ENCODE measurements at places on chromosomes 6 and 20.

GRCh38 chr6:98831057-98831958 is 3.1 kb upstream of the POU3F2 start:
- DNase-seq: no peak

GRCh38 chr6:110097443-110097842 is 82.0 kb downstream of the WASF1 start:
- DNase-seq: no peak

- no peak for DNase-seq
Measured at GRCh38 chr6:44267252-44267651, 1.9 kb upstream of the NFKBIE start.

GRCh38 chr20:9514072-9514460 is 324 bp upstream of the LAMP5 start:
- no peak for DNase-seq

GRCh38 chr6:151699719-151700118 is 107.8 kb upstream of the ESR1 start:
- no peak for DNase-seq

DNA sequence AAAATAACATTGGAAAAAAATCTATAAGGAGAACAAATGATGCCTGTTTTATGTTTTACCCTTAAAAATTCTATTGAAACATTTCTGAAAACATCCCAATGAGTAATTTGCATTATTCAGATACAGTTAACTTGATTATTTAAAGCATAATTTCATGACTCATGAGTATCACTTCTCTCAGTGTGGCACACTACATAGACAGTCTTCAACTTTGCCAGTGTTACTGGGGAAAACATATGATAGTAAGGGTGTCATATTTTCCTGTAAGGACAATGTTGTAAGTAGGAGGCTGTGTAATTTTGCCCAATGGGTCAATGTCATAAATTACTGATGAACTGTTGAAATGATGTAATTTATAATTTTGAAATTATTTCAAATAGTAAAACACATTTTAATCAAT is 125.5 kb downstream of the PHACTR1 start:
- DNase-seq: no peak

DNA sequence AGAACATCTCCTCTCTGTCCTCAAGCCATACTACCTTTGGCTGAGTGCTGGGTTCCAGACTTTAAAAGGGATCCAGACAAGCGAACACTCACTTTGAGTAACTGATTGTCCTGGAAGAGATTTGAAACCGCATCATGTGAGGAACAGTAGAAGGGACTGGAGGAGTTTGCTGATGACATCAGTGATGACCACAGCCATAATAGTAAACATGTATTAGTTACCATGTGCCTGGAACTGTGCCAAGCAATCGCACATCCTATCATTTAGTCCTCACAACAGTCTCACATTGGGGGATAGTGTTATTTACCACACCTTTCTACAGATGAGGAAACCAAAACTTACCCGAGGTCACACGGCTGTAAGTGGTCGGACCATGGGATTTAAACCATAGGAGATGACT is 39.8 kb downstream of the ARMC2 start:
- DNase-seq: no peak

DNA sequence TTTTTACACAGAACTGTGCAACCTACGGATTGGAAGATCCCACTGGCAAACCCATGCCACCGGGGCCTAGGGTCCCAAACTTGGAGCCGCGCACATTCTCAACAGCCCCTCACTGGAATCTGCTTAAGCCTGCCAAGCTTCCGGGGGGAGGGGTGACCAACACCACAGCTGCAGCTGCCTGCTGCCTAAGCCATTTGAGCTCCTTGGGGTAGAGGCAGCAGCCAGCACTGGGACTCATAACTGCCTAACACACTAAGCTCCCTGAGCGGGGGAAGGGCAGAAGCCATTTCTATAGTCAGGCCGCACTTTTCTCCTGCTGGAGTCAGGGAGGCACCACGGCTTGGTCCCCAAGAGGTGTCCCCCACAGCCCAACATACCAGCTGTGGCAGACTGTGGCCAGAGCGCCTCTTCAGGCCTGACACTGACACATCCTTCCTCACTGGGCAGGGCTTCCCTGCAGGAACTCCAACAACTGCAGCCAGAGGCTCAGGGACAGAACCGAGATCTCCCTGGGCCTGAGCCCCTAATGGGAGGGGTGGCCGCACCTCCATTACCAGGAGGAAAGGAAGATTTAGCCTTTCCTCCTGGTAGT is 270.3 kb upstream of the ECI2 start:
- DNase-seq: no peak

DNA sequence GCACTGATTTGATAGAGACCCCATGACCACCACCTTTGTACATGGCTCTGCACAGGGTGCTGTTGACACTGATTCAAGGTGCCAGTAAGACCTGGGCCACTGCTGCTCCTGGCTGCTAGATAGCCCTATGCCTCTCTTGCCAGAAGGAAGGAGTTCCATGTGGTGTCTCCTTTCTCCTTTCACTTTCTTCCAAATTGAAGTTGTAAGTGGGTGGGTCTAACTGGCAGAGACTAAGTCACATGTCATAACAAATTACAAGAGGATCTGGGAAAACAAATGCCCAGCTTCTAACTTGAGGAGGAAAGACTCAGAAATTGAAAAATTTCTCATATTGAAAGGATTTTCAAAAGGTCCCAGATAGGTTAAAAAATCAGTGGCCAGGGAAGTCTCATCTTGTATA is 116.8 kb downstream of the TFAP2B start:
- no peak for DNase-seq

- DNase-seq: no peak
Measured at GRCh38 chr20:24957326-24958016, 8.4 kb downstream of the CST7 start.

- DNase-seq: no peak
Measured at GRCh38 chr20:23601715-23602114, 4.0 kb downstream of the CST9 start.

DNA sequence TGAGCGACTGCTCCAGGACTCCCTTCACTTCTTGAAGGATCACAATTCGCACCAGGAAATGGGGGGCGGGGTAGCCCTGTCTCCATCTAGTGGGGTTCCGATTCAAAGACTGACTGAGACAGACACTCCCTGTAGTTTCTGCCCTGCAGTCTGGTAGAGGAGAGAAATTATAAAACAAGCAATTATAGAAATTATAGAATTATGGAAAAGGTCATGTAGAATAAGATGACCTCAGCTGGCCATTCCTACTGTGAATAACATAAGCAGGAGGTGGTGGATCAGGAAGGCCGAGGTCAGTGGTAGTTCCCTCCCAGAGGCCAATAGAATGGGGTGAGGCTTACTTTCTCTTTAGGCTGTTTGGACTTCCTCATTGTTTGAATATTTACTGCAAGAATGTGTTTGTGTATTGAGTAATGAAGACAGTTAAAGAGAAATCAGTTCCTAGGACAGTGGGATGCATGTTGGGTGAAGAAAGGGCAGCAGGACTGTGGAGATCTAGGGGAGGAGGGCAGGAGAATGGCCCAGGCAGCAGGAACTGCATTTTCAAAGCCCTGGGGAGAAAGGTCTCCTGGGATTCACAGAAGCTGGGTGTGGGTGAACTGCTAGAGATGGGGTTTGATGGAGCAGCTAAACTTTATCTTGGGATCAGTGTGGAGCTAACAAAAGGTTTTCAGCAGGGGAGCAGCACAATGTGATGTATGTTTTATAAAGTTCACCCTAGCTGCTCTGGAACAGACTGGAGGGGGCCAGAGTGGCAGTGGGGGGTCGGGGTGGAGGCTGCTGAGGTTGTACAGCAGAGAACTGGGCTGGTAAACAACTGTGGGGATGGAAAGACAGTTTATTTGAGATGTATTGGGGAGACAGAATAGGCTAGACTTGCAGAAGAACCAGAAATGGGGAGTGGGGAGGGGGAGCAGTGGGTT is 2.1 kb downstream of the ZNF341 start:
- DNase-seq: peak; percentile 66

GRCh38 chr20:22921595-22922421 is 113.3 kb upstream of the SSTR4 start:
- peak; percentile 68 for DNase-seq

- no peak for DNase-seq
Measured at GRCh38 chr6:42028234-42029061, 21.9 kb upstream of the TAF8 start.

DNA sequence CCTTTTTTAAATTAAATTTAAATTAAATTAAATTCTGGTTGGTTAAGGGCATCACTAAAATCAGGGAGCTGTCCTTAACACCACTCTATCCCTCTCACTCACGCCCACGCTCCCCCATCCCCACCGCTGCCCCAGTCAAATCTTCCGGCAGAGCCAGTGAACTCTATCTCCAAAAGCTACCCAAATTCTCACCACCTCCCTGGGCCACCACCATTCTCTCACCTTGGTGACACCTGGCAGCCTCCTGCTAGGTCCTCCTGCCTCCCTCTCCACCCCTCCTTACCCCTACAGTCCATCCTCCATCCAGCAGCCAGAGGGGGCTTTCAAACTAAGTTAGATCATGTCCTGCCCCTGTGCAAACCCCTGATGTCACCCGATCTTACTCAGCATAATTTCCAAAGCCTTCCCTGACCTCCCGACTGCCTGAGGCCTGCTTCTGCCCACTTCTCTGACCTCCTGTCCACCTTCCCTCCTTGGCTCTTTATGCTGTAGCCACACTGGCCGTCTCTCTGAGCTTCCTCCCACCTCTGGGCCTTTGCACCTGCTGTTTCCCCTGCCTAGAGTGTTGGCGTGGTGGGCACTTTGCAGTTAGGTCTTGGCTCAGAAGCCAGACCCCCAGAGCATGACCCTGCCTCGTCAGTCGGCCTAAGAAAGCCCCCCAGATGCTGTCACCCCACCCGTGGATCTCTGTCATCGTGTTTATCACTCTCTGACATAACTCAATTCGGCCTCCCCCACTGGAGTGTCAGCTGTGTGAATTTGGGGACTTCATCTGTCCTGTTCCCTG is 24.7 kb downstream of the PTGIS start:
- DNase-seq: no peak

- no peak for DNase-seq
Measured at GRCh38 chr6:47234266-47234933, 75.3 kb downstream of the TNFRSF21 start.

DNA sequence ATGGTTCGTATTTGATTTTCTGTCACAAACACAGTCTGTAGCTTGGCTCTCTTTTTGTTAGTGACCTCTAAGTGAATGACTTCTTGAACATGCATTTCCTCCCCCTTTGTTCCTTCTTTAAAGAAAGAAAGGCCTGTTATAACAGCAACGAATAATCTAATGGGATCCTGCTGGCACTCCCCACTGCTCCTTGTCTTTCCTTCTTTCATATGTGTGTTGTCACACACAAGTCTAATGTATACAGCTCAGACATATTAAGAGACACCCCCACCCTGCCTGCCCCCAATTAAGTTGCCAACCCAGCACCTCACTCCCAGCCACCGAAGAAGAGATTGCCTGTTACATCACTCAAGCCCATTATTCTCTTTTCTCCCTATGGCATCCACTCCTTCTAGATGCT is 4.9 kb upstream of the SAMD5 start:
- DNase-seq: no peak

GRCh38 chr6:16731478-16732051 is 29.7 kb downstream of the ATXN1 start:
- no peak for DNase-seq

GRCh38 chr6:77535172-77535571 is 71.9 kb upstream of the HTR1B start:
- DNase-seq: no peak

GRCh38 chr6:163808871-163809270 is 394.4 kb downstream of the QKI start:
- DNase-seq: no peak

DNA sequence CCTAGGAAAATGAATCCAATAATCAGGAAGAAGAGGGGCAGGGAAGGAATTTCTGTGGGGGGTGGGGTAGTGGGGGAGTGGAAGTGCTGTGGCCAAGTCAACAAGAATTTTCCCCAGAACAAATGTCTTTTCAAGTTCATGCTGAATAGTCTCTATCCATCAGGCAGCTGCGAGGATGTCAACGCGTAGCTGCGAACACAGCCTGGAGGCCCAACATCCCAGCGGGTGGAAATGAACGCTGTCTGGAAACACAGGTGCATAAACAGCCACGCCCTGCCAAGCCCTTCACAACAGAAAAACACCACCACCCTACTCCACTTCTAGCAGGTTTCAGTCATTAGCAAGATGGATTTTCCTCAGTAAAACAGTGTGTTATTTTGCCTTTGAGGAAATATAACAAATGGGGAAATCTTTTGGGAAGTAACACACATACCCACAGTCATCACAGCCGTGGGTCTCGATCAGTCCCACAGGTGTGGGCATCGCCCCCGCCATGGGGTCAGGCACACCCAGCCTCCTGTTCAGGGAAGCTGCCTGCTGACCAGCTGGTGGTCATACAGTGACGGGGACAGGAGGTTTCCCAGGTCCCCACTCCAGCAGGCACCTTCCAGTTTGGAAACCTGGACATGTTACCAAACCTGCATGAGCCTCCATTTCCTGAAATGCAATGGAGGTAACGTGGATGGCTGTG is 112.1 kb upstream of the THBS2 start:
- DNase-seq: no peak

DNA sequence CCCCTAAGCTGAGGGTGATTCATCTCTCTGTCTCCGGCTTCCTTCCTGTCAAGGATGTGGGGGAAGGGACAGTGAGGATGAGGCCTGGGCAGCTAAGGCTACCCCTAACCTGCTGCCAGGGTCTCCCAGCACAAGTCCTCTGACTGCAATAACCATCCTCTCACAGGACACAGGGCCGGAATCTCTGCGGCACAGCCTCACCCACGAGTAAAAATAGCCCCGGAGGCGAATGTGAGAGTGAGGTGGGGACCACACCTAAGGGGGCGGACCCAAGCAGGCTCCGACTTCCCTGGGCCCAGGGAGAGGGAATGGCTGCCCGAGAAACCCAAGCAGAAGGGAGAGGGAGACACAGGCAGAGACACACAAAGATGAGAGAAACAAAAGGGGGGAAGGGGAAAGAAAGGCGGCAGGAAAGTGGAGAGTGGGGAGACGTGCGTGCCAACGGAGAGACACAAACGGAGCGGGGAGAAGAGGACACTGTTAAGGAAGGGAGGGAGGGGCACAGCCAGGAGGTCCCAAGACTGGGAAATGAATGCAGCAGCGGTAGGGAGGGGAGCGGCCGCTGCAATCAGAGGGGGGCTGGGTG is 1.4 kb downstream of the CLIC1 start:
- DNase-seq: peak; percentile 30

DNA sequence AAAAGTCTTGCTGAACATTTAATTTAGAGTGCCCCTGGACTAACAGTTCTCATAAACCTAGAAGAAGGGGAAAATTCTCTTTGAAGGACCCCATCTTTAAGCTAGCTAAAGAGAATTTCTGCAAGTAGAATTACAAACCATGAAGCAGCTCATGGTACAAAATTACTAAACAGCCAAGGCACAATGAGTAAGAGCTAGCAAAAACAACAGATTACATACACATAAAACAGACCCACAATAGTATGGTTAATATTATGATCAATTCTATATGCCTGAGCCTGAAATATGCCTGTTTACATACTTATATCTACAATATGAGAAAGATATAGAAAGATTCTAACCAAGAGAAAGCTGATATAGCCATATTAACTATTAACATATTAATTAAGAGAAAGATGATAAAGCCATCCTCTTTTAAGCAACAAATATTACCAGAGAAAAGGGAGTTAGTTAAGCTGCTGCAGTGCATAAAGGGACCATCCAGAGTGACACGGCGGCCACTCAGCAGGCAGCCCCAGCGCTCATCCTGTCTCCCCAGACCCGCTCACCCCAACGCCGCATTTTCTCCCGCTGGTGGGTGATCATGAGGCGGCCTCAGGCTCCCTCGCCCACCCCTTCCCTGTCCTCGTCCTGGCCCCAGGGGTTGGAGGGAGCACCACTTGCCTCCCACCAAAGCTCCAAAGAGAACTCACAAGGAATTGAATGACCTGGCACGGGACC is 98.4 kb upstream of the CARMIL1 start:
- DNase-seq: no peak

Measured in fibroblast of skin of left quadriceps (primary cell).